AG08395 (cell line): ENCODE measurements at places on chromosomes 6 and 20.

- no peak for DNase-seq
These were observed 142.7 kb upstream of the EXOC2 start for GRCh38 chr6:835476-836160.

GRCh38 chr20:21513881-21514540 is at the start of gene NKX2-2:
TSS of gene NKX2-2 (minus strand) at chr20:21514064. CDS start at chr20:21513669, 395 bp downstream.
- no peak for DNase-seq

GRCh38 chr20:43955750-43956191 is 41.1 kb downstream of the TOX2 start:
- no peak for DNase-seq

- no peak for DNase-seq
These were observed 7.7 kb downstream of the DUSP22 start for GRCh38 chr6:300026-300425.

GRCh38 chr20:53208110-53208832 is 236.1 kb downstream of the TSHZ2 start:
- DNase-seq, result no peak

DNA sequence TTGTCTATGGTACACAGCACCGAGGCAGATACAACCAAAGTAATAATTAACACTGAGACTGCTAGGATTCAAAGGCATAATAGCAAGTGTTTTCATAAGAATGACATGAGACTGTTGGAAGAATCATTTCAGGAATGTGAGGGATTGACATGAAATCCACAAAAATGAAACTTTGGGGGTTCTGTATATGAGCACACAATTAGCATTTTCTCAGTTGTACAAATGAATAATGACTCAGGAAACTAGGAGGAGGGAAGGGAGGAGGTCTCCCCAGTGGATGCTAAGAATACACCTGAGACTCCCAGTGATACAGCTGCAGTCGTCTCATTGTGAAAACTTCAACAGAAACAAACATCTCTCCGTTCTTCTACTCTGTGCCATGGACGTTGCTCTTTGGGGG is 428.4 kb upstream of the PLCB4 start:
- DNase-seq, result no peak

DNA sequence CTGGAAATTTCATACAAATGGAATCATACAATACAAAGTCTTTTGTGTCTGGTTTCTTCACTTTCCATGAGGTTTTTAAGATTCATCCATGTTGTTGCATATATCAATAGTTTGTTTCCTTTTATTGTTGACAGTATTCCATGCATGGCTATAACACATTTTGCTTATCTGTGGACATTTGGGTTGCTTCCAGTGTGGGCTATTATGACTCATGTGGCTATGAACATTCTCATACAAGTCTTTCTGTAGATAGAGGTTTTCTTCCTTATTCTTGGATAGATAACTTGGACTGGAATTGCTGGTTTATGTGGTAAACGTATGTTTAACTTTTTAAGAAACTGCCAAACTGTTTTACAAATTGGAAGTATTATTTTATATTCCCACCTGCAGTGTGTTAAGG is 30.0 kb upstream of the KIF6 start:
- DNase-seq, result no peak

- no peak for DNase-seq
These were observed 7.2 kb downstream of the KIF16B start for GRCh38 chr20:16566080-16566479.

DNA sequence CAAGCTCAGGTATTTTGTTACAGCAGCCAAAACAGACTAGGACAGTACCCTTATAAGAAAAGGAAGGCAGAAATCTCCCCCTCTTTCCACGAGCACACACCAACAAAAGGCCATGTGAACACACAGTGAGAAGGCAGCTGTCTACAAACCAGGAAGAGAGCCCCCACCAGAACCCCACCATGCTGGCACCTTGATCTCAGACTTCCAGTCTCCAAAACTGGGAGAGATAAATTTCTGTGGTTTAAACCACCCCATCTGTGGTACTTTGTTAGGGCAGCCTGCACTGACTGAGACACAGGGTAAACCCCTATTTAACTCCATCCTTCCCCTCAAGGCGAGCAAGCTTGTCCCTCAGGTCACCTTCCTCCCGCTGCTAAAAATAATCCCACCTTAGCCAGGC is 475.8 kb upstream of the JARID2 start:
- no peak for DNase-seq

GRCh38 chr6:138397128-138398122 is 6.6 kb upstream of the HEBP2 start:
- peak; percentile 11 for DNase-seq

- peak; percentile 68 for DNase-seq
These were observed 58.1 kb downstream of the RNF217 start for GRCh38 chr6:125020385-125020784.

DNA sequence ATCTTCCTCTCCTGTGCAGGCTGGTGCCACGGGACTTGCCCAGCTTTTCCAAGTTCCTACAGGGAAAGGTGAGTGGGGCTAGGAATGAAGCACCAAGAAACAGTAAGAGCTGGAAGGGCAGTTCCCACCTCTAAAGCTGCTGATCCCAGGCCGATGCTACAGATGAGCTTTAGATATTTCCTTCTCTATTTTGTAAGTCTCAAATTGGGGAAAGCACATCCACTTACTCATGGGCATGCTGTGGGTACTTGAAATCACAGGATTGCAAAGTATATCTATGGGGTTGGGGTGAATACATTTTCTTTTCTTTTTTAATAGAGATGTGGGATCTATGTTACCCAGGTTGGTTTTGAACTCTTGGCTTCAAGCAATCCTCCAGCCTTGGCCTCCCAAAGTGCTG is 3.1 kb downstream of the ZBTB2 start:
- no peak for DNase-seq

DNA sequence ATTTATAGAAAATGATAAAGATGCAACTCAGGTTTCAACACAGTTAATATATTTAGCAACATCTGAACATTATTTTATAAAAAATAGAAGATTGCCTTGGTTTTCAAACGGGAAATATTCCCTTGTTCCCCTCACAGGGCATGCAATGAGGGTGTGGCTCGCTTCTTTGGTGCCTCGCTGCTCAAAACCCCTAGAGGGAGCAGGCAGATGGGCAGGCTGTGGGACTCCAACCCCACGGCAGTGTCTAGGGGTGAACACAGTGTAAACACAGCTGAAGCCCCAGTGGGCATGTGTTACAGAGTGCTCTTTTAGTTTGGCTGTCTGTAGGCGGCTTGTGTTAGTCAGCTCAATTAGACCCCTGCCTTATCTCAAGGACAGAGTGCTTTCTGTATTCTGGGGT is 560.8 kb upstream of the IMPG1 start:
- DNase-seq, result no peak

- no peak for DNase-seq
These were observed 28.4 kb upstream of the ANKRD60 start for GRCh38 chr20:58256842-58257241.

GRCh38 chr20:64245746-64246595 is 9.6 kb upstream of the PCMTD2 start:
- no peak for DNase-seq

GRCh38 chr6:107033126-107033525 is 5.1 kb downstream of the MTRES1 start:
- DNase-seq, result peak; percentile 48

- DNase-seq, result peak; percentile 90
These were observed 26.5 kb downstream of the BCL2L1 start for GRCh38 chr20:31695849-31696804.

GRCh38 chr6:84346372-84346771 is 118.9 kb upstream of the CEP162 start:
- DNase-seq, result no peak

DNA sequence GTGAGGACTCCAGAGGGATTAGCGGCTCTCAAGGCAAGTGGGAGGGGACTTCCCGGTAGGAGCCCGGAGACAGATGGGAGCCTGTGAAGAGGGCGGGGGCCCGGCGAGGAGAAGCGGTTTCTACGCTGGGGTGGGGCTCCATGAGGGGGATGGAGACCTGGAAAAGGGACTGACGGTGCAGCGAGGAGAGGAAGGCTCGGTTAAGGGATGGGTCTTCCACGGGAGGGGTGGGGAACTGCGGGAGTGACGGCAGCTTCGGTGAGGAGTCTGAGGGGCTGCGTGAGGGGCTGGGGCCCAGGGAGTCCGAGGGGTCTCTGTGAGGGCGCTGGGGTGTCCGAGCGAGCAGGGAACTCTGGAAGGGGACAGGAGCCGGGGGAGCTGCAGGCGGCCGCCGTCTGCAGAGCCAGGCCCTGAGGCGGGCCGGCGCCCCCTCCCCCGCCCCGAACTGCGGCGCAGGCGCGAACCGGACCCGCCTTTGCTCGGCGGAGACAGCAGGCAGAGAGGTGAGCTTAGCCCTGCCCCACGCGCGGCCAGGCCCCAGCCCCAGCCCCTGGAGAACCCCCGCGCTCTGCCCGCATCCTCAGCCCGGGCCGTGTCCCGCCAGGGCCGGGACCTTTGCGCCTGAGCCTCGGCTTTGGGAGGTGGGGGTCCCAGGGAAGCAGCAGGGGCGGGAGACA is at the start of gene NRSN2:
NRSN2 (plus strand) TSS at position 472 of the 677 bp plus-strand sequence. CDS start 2,533 bp downstream, outside the sequence.
- DNase-seq, result peak; percentile 89

- peak; percentile 80 for DNase-seq
These were observed at the start of gene DDO for GRCh38 chr6:110415086-110415916. TSS of gene DDO (minus strand) at chr6:110415575. CDS start at chr6:110413462, 2,113 bp downstream.

DNA sequence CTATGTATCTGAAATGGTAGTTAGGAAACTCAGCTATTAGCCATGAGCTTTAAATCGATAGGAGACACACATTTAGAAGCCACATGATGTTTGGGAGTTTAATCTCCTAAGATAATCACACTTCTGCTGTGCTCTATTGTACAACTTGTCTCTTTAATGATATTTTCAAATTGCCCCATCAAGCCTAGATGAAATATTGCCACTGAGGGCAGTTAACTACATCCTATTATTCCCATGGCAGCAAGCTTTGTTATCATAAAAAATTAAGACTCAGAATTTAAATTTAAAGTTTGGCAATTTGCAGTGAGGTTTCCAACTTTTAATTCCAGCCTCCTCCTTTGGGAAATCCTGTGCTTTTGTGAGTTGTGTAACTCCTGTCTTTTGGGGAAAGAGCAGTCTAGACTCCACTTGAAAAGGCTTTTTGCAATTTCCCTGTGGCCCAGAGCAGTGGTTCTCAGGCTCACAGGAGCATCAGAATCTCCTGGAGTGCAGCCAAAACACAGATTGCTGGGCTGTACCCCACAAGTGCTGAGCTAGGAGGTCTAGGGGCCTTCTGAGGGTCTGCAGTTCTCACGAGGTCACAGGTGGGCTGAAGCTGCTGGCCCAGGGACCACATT is 792.4 kb downstream of the QKI start:
- no peak for DNase-seq

DNA sequence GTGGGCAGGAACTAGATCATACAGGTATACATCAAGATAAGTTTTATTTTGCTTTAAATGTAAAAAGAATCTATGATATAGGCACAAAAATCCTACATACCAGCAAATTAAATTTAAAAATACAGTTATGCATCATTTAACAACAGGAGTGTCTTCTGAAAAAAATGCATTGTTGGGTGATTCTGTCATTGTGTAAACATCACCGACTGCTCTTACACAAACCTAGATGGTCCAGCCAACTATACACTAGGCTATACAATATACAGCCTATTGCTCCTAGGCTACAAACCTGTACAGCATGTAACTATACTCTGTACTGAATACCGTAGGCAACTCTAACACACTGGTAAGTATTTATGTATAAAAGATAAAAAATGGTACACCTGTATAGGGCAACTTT is 139.4 kb downstream of the RNGTT start:
- peak; percentile 6 for DNase-seq
